ENCODE measurements at places on chromosomes 4 and X.
A peak's percentile ranks its signal among the peaks of the same experiment; 100 is the strongest.

DNA sequence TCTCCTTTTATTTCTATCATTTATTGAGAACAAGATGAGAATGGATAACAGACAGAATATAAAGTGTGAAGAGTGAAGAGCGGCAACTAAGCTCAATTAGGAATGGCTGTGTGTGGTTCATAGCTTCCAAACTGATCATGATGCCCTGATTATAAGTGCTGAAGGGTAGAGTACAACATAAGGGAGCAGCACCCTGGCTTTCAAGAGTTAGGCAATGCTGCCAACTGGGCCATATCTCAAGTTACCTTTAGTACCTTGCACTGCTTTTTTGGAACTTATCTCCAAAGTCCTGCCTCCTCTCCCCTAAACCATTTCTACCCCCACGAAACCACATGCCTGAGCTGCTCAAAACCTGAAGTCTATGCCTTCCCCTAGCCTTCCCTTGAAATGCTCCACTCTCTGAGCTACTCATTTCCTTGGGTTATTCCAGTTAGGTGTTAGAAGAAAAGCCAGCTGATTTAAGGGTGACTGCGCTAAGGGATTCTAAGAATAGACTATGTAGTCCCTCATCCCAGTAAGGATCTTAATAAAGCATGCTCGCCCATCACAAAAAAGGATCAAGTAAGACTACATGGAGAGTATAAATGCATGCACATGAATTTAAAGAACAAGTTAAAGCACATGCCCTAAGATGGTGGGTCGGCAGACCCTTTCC, 29.6 kb downstream of the MED14 start:
- no peak for DNase-seq

DNA sequence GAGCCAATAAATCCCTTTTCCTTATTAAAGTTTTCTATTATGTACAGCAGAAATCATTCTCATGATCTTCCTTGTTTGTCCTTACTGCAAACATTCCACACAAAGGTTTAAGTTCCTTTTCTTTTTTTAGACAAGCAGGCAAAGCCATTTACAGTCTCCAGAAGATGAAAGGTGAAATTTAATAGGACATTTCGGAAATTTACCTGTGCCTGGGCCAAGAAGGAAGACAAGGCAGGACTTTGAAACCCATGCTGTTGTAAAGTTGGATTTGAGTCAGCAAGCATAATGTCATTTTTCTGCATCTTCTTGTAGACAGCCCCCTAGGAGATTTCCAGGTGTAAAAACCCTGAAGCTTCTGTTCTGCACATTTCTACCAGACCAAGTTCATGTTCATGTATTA, 188.1 kb downstream of the PAPSS1 start:
- no peak for DNase-seq

DNA sequence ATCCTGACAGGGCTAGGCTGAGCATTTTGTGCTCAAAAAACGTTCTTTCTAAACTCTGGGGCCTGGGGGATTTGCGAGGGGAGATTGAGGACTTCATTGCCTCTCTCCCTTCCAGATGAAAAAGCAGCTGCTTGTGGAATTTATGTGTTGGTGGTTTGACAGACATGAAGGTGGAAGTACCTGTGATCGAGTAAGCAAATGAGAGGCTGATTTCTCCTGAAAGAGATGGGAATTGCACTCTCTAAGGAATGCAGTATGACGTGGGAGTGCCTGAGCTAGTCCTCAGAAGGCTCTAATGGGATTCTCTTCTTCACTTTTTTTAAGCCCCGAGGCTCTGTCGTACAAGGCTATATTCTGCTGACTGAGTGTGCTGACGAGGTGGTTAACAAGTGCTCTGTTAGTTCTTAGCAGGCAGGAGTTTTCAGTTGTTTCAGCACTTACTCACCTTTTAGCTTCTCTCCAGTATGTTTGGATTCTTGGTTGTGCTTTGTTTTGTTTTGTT, 426.8 kb upstream of the CNKSR2 start:
- no peak for DNase-seq

GRCh38 chr4:43103048-43103447, 210.5 kb downstream of the GRXCR1 start:
- no peak for DNase-seq

- peak; percentile 23 for DNase-seq
Measured at GRCh38 chr4:77082886-77083608, 7.3 kb upstream of the CCNI start.

DNA sequence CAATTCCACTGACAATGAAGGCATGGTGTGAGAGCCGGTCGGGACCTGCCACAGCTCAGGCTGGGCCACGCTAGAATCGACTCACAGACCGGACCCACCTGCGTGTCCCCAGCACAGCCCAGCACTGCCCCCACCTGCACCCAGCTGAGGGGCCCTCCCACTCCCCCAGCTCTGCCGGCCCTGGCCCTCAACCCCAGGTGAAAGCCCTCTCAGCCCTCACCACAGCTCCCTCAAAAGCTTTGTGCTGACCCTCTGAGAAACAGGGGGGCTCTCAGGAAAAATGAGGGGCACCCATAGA, 25.1 kb downstream of the GAK start:
- DNase-seq = no peak

DNA sequence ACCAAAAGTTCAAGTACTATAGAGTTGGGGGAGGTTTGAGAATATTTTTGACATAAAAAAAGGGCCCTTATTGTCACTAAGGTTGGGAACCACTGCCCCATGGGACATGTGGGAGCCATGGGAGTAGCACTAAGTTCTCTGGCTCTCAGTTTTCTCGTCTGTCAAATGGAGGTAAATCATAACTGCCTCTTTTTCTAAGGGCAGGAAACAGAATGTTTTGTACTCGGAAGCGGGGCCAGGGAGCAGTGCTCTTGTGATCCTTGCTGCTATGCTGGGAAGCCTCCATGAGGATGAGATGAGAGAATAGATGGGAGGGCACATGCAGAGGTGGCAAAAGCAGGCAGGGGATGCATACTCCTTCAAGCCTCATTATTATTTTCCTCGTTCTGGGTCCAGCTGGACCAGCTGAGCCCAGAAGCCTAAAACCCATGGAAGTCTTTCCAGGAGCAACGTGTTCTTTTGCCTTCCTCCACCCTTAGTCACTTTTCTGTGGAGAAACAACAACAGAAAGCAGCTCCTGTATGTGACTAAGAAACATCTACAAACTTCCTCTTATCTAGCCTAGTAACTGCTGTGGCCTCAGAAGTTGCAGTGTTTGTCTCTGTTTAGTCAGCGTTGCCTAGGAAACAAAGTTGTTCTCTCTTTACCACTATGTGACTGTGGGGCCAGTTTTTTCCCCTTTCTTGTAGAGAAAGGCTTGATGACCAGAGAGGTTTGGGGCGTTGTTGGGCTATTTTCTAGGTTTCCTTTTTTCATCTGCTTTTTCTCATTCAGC, 64.8 kb downstream of the TSC22D3 start:
- DNase-seq = no peak

DNA sequence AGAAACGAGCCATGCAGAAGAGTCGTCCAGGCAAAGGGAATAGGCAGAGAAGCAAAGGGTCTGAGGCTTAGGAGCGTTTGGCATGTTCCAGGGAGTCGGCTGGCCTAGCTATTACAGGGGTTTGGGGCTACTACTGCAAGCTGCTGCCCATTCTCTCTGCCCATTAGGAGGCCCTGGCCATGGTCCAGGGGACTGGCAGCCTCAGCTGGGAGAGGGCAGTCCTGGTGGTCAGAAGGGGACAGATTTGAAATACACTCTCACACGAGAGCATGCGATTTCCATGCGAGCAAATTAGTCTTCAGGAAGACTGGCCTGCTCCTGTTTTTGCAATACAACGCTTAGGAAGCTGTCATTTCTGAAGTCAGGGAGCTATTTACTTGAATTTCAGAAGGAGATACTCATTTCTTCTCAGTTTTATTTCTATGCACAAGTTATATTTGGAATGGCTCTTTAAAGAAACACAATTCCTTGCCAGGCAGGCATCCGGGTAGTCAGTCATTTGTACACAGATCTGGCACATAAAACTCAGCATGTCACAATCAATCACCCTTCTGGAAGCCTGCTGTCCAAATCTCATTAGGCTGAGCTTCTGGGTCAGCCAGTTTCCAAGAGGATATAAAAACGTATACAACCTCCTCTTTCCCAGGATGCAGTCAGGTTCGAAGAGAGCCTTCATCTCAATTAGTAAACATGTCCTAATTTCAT, 27.0 kb downstream of the PROM1 start:
- DNase-seq = no peak

- DNase-seq = no peak
Measured at GRCh38 chr4:104519588-104519987, 24.9 kb upstream of the CXXC4 start.

GRCh38 chr4:176817204-176817603, 24.5 kb upstream of the VEGFC start:
- DNase-seq = no peak

GRCh38 chrX:9861711-9862110, 75.5 kb downstream of the SHROOM2 start:
- no peak for DNase-seq

- DNase-seq = no peak
Measured at GRCh38 chr4:102734116-102734515, 26.7 kb downstream of the MANBA start.

DNA sequence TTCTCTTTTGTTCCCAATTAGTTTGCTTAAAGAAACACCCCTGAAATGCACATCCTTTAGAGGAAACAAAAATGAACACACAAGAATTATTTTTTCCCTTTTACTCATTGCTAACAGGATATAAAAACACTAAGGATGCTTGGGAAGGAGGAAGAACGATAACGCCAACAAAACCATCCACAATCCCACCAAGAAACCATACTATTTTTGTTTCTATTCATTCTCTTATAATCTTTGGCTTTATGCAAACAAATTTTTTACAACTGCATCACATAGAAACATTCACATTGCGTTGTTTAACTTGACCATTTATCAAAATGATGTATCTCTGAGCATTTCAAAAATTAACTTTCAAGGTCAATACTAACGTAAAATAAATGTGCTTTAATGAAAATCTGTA, 12.0 kb downstream of the APBB2 start:
- DNase-seq = no peak

DNA sequence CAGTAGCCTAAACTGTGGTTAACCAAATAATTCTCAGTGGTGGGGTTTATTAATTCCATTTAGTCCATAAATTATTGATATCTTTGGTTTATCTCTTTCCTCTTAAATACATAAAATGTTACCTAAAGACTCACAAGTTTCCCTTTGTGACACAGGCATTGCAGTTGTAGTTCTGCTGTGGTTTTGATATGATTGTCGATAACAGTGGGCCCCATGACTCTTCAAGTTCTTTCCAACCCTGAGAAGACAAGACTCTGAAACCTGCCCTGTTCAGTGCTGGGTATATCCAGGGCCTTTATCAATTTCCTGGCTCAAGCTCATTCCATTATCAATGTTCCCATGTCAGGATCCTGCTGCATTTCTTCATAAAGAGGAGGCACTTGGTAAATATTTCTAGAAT, 117.9 kb upstream of the TBC1D9 start:
- no peak for DNase-seq

DNA sequence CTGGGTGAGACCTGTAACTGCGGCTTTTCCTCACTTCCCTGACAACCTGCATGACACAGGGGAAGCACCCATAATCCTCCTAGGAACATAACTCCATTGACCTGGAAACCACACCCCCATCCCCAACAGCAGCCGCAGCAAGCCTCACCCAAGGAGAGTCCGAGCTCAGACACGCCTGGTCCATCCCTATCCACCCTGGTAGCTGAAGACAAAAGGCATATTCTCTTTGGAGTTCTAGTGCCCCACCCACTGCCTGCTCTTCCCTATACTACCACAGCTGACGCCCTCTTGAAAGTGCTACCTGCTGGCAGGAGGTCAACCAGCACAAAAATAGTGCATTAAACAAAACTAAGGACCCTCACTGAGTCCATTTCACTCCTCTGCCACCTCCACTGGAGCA, 1080.9 kb upstream of the IGFBP7 start:
- DNase-seq = no peak

- DNase-seq = no peak
Measured at GRCh38 chr4:185837415-185838103, 25.6 kb upstream of the SORBS2 start.

GRCh38 chr4:184267673-184268583, 50.3 kb upstream of the ENPP6 start:
- DNase-seq = no peak

- DNase-seq = no peak
Measured at GRCh38 chrX:49862093-49862492, 17.2 kb upstream of the USP27X start.

DNA sequence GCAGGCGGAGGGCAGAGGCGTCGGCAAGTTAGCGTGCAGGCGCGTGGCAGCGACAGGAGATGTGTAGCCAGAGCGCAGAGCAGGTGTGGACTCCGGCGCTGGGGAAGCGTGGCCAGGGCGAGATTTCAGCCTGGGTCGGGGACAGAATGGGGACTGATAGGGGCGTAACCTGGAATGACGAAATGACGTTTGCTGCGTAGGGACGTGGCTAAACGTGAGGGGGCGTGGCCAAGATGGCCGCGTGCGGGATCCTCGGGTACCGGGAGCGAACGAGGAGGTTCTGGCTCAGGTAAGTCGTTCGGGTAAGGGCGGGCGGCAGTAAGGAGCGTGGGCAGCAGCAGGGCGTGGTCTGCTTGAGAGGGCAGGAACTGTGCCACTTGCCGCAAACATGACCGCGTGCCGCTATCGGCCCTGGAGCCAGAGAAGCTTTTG, 10.9 kb upstream of the CLTRN start:
- DNase-seq = peak; percentile 93

- DNase-seq = no peak
Measured at GRCh38 chr4:24024605-24025004, 134.8 kb upstream of the PPARGC1A start.

DNA sequence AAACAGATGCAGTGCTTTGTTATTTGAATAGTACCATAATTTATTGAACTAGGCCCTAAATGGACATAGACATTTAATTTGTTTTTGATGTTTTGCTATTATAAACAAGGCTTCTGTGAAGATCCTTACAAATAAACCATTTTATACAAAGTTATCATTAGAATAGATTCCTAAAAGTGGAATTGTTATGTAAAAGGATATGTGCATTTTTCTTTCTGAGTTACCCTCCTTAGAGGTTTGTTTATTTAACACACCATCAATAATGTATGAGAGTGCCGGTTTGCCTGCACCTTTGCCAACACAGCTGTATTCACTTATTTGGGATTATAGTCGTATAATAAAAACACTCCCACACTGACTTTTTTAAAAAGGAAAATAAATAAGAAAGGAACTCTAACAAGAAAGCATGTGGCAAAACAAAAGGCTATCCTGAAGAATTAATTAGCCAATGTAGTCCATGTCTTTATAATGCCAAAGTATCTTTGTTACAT, 84.8 kb downstream of the PAK3 start:
- DNase-seq = no peak
